Stimulated activated CD8-positive, alpha-beta memory T cell treated with anti-CD3 and anti-CD28 coated beads, Interleukin-4, amount 100 ng/mL, for 1 hour (primary cell): ENCODE measurements at places on chromosomes 2 and 18.

GRCh38 chr2:166382448-166382847 is 6.7 kb upstream of the SCN9A start:
- DNase-seq = no peak

DNA sequence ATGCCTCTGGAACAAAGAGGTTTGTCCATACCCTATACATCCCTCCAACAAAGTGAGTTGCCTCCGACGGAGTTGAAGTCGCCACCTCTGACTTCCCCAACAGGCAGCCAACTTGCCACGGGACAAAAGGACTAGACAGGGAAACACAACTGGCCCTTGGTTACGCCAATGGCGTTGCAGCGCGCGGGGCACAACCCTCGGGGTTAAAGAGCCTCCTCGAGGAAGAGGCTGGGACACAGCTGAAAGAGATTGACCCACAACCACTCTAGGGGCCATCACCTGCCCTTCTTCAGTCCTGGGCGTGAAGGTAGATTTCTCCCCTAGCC is 545 bp downstream of the GTF3C2 start:
- DNase-seq = no peak

- DNase-seq = no peak
Measured at GRCh38 chr2:31579996-31580320, 780 bp downstream of the SRD5A2 start.

DNA sequence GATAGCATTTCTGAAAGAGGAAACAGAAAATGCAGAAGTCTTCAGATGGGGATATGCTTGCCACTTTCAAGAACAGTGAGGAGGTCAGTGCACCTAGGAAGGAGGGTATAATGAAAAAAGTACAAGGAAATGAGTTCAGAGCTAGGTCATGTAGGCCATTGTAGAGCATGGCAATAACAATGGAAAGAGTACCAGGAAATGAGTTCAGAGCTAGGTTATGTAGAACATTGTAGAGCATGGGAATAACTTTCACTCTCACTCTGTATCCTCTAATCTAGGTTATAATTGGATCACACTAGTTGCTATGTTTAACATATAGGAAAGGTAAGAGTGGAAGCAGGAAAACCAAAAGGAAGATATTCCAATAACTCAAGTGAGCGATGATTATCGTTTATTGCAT is 12.3 kb downstream of the SCG2 start:
- DNase-seq = no peak

DNA sequence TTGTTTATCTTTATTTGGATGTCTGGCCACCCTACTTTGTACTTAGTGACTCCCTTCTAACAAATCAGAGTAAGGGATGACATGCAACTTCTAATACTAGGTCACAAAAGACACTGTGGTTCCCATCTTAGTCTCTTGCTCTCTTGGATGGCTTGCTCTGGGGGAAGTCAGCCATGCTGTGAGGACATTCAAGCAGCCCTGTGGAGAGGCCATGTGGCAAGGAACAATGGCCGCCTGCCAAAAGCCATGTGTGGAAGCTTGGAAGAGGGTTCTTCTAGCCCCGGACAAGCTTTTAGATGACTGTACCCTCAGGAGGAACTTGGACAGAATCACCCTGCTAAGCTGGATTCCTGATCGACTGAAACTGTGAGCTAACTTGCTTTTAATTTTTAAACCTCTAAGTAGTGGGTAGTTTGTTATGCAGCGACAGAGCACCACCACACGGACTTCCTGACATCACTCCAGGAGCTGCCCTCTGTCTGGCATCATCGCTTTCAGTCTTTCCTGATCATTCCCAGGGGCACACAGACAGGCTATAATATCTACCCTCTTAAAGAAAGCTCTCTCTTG is 116.8 kb upstream of the ODC1 start:
- DNase-seq = no peak

DNA sequence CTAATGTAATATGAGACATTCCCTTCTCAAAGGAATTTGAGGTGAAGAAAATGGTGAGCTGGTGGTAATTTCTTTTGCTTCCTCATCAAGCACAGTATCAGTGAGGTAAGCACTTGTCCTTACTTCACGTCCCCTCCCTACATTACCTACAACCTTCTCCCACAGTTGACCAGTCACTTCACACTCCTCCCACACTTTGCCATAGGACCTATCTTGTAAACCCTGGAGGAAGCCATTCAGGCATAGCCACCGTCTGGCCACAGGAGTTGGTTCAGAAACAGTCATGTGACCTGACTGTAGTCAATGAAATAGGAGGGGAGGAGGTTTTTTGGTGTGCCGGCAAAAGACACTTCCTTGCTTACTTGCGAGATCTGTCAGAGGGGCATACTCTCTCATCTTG is 12.1 kb downstream of the ACOXL start:
- no peak for DNase-seq

DNA sequence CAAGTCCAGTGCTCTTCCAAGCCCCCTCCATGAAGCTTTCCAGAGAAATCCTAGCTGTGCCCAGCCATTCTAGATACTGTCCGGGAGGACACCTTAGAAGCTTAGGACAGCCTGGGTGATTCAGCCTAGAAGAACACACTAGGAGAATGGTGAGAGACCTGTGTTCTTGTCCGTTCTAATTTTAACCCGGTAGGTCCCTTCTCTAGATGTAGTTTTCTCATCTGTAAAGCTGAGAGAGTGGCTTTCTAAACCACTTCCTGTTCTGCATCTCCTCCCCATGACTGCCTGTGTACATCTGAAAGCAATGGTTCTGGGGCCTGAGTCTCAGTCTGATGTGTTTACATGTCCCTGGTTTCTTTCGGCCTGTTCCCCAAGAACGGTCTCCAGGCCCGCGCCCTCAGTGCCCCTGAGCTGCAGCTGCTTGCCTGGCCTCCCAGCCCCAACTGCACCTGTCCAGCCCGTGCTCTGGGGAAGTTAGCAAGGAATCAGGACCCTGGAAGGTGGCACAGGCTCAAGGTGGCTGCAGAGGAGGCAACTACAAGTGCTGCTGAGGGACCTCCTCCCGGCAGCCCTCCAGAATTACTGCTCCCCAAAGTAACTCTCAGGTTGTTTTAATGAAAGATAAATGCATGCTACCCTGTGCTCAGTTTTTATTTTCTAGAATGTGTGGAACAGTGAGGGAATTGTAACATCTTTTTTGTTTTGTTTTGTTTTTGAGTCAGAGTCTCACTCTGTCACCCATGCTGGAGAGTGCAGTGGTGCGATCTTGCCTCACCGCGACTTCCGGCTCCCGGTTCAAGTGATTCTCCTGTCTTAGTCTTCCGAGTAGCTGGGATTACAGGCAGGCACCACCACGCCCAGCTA is 105.9 kb downstream of the LBH start:
- DNase-seq = no peak

GRCh38 chr18:79258447-79258846 is 137.3 kb upstream of the NFATC1 start:
- no peak for DNase-seq

DNA sequence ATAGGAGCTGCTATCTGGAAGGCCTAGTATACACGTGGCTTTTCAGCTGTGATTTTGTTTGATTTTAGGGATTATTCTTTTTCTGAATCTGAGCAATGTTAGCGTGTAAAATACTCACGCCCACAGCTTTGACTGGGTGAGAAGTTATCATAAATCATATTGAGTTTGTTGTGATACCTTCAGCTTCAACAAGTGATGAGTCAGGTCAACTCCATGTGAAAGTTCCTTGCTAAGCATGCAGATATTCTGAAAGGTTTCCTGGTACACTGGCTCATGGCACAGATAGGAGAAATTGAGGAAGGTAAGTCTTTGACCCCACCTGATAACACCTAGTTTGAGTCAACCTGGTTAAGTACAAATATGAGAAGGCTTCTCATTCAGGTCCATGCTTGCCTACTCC is at the start of gene GKN1:
Gene GKN1 (plus strand): TSS at position 386 of the 400 bp plus-strand sequence. CDS start 42 bp downstream, outside the sequence.
- no peak for DNase-seq

GRCh38 chr2:219252900-219253752 is at the start of gene TUBA4B:
Gene TUBA4B, plus strand, starts transcription at chr2:219253243. Its CDS starts 165 bp downstream, at chr2:219253408.
- no peak for DNase-seq

DNA sequence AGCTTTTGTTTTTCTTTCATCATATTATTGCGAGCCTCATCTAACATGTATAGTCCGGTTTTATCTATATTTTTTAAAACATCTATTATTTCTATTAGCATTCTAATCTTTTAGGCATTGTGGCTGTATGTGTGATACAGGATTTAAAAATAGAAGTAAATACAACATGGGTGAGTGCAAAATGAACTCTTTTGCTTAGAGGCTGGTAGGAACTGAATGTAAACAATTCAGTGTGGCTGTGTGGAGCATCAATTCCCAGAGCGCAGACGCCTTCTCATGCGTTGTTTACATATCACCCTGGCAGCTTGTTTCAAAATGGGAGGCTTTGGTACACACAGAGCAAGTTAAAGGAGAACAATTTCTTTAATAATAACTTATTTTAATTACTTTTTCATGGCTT is 836 bp downstream of the DTNA start:
- DNase-seq = no peak

DNA sequence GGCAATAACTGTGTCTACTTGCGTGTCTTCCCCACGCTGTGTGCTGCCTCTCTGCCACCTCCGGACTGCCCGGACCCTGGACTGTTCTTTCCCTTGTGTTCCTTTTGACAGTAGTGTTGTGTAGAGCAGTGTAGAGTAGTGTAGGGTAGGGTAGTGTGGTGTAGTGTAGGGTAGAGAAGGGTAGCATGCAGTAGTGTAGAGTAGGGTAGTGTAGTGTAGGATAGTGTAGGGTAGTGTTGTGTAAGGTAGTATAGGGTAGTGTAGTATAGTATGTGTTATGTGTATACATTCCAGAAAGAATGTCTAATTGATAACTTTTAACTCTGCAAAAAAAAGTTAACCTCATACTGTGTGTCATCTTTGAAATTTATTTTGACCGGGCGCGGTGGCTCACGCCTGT is 49.7 kb upstream of the ZNF236 start:
- DNase-seq = no peak

GRCh38 chr2:54572262-54572635 is 116.1 kb downstream of the SPTBN1 start:
- no peak for DNase-seq

GRCh38 chr2:239827523-239827890 is 197.6 kb downstream of the NDUFA10 start:
- no peak for DNase-seq

DNA sequence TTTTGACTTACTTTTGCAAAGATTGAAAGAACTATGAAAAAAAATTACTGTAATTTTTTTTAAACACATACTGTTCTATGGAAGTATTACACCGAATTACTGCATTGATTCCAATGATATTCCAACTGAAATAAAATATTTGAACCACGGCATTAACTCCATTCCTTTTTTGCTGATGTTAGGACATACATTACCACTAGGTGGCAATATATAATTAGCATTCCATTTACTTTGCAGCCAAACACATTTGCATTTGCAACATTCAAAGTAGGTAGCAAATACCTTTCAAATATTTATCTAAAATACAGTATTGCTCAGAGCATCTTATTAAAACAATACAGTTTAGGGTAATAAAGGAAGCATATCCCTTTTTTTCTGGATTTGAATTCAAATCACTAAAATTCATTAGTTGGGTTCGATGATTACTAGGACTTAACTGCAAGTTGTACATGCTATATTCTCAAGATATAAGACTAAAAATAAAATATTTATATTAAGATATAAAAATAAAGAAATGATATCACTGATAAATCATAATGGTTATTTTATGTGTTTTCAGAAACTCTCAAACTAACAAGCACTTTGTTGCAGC is 31.3 kb downstream of the LANCL1 start:
- no peak for DNase-seq

DNA sequence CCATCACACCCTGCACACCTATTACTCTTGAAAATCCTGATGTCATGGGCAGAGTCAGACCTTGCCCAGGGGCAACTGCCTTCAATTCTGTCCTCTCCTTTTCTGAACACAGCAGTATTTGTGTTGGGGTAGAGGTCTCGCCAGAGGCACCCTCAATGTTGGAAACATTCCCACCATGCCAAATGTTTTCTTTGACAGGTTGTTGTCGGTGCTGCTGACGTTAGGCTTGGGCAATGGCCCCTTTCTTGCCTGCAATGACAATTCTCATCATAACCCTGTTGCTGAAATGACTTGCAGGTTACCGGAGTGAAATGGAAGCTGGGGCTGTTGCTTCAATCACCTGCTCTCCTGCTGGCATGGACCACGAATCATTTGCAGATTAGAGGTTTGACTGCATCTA is 17.9 kb downstream of the GKN1 start:
- no peak for DNase-seq

- no peak for DNase-seq
Measured at GRCh38 chr2:187544371-187545080, 9.7 kb downstream of the TFPI start.

- DNase-seq = no peak
Measured at GRCh38 chr2:148238561-148238960, 217.7 kb downstream of the MBD5 start.

DNA sequence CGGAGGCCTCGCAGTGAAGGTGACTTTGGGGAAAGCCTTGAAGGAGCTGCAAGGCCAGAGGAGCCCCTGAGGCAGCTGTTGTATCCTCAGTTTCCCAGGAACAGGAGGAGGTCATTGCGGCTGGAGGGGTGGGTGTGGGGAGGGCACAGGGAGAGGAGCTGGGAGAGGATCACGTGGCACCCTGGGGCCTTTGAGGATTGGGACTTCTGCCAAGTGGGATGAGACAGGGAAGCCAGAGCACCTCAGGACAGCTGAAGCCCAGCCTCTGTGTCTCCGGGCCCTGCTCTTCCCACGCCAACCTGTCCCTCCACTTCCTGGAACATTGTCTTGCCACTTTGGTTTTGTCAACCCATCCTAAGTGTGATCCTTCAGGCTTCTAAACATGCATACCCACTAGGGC is 19.4 kb upstream of the RRM2 start:
- no peak for DNase-seq
